ENCODE measurements at places on chromosomes 2 and 18. TPM values are rescaled to one million over a fixed set of nuclear protein-coding genes. Genes with fewer than 3 reads are reported as not detected.

TMEM37 gene
- total RNA-seq = not detected

CREG2 gene
- 0.46 TPM for total RNA-seq

USP40 gene
- total RNA-seq = 23.7 TPM

AQP12A gene
- not detected for total RNA-seq

ANKAR gene
- 3.0 TPM for total RNA-seq

FN1 gene
- 138 TPM for total RNA-seq

LYG1 gene
- total RNA-seq = not detected

CCBE1 gene
- total RNA-seq = not detected

ASB18 gene
- not detected for total RNA-seq

GCG gene
- total RNA-seq = not detected

UGT1A6 gene
- not detected for total RNA-seq
